ENCODE measurements at places on chromosomes 7 and 10. TPM values are rescaled to one million over a fixed set of nuclear protein-coding genes. Genes with fewer than 3 reads are reported as not detected.

The ZNF488 gene
- polyA plus RNA-seq, result not detected

- H3K4me1 ChIP-seq, result no peaks in the 10 kb centered on the region
- no peaks in the 10 kb centered on the region for H3K36me3 ChIP-seq
- H3K27ac ChIP-seq, result no peak overlapping the region
- no peaks in the 10 kb centered on the region for H3K27me3 ChIP-seq
- no peak overlapping the region for H3K4me3 ChIP-seq
These were observed 115.2 kb upstream of the PITRM1 start for GRCh38 chr10:3287572-3288445.

DNA sequence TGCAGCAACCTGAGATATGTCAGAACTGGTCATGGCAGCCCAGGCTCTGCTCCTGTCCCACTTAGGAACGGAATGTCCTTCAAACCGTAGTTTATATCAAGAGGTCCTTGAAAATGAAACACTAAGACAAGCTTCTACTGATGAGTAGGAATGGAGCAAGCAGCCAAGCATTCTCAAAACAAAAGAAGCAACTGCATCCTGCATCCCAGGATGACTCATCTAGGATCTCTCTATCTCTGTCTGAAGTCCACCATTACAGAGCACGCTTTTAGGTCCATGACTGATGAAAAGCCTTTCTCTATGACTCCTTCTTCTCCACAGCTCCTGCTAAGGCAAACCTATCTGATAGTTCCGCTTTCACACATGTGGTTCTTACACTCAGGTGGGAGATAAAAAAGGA lies 16.3 kb downstream of the MBL2 start:
- H3K4me3 ChIP-seq, result no peak overlapping the region
- H3K36me3 ChIP-seq, result no peaks in the 10 kb centered on the region
- no peak for DNase-seq
- H3K4me1 ChIP-seq, result peaks cover 46% of the 10 kb centered on the region
- no peak overlapping the region for H3K27ac ChIP-seq

GRCh38 chr7:45642044-45642443 lies 67.9 kb downstream of the ADCY1 start:
- H3K36me3 ChIP-seq, result no peaks in the 10 kb centered on the region
- H3K4me3 ChIP-seq, result no peak overlapping the region
- H3K27ac ChIP-seq, result no peak overlapping the region

GRCh38 chr10:13784067-13784466 lies 197.3 kb downstream of the PRPF18 start:
- H3K4me3 ChIP-seq, result no peak overlapping the region
- no peaks in the 10 kb centered on the region for H3K36me3 ChIP-seq
- no peak for DNase-seq
- H3K27ac ChIP-seq, result no peak overlapping the region
- H3K27me3 ChIP-seq, result no peaks in the 10 kb centered on the region

The CALML3 gene
- not detected for polyA plus RNA-seq

The PIK3AP1 gene
- 157 TPM for polyA plus RNA-seq

DNA sequence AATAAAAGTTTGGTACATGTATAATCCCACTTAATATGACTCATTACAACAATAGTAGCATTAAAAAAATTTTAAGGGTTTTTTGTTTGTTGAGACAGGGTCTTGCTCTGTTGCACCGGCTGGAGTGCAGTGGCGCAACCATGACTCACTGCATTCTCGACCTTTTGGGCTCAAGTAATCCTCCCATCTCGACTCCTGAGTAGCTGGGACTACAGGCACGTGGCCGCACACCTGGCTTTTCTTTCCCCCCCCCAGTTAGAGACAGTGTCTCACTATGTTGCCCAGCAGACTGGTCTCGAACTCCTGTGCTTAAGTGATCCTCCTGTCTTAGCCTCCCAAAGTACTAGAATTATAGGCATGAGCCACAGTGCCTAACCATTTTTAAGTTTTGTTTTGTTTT lies 40.7 kb downstream of the KMT2C start:
- no peak overlapping the region for H3K4me3 ChIP-seq
- no peak for DNase-seq
- H3K36me3 ChIP-seq, result peaks cover 2% of the 10 kb centered on the region
- peaks cover 3% of the 10 kb centered on the region for H3K4me1 ChIP-seq

DNA sequence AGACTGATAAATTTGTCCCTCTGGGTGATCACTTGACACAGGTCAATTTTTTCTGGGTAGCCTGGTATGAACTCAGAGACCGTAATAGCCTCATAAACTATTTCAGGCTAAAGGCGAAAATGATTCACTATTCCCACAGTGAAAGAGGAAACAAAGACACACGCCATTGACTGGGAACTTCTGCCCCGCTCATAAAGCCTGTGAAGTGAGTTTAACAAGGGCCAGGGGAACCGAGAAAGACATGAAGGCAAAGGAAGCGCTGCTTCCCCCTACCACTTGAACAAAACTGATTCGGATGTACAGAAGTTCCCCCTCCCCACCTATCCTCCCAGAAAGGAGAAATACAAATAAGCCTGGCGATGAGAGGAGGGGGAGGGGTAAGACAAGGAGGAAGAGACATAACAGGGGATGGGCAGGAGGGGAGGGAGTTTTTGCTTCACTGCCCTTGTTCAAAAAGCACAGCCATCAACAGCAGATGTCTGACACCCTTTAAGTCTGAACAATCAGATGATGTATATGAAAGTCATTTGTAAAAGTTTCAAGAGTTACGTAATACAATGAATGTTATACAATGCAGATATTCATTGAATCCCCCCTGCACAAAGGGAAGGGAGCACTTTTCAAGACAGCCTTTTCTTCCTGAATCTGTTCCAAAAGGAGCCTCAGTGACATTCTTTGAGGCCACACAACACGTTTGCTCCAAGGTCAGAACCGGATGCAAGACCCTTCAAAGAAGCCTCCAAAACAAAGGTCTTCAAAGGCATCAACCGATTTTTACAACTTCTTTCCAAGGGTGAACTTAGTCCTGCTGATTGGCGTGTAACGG lies 734 bp downstream of the ABCB4 start:
- H3K27ac ChIP-seq, result peak overlapping the region; percentile 18
- peaks cover 11% of the 10 kb centered on the region for H3K27me3 ChIP-seq
- H3K4me1 ChIP-seq, result peaks cover 26% of the 10 kb centered on the region
- peak overlapping the region; percentile 35 for H3K4me3 ChIP-seq

- H3K27ac ChIP-seq, result no peak overlapping the region
- H3K36me3 ChIP-seq, result no peaks in the 10 kb centered on the region
- no peak overlapping the region for H3K4me3 ChIP-seq
- peaks cover 20% of the 10 kb centered on the region for H3K4me1 ChIP-seq
- H3K27me3 ChIP-seq, result no peaks in the 10 kb centered on the region
These were observed 1.8 kb upstream of the KIF20B start for GRCh38 chr10:89699581-89700064.

The BAMBI gene
- 1.3 TPM for polyA plus RNA-seq

The ZNF32 gene
- 33.6 TPM for polyA plus RNA-seq

GRCh38 chr10:114544045-114544659 lies 113.9 kb downstream of the ABLIM1 start:
- DNase-seq, result no peak
- H3K36me3 ChIP-seq, result no peaks in the 10 kb centered on the region
- H3K4me1 ChIP-seq, result no peaks in the 10 kb centered on the region
- no peak overlapping the region for H3K4me3 ChIP-seq

The PTN gene
- polyA plus RNA-seq, result not detected

DNA sequence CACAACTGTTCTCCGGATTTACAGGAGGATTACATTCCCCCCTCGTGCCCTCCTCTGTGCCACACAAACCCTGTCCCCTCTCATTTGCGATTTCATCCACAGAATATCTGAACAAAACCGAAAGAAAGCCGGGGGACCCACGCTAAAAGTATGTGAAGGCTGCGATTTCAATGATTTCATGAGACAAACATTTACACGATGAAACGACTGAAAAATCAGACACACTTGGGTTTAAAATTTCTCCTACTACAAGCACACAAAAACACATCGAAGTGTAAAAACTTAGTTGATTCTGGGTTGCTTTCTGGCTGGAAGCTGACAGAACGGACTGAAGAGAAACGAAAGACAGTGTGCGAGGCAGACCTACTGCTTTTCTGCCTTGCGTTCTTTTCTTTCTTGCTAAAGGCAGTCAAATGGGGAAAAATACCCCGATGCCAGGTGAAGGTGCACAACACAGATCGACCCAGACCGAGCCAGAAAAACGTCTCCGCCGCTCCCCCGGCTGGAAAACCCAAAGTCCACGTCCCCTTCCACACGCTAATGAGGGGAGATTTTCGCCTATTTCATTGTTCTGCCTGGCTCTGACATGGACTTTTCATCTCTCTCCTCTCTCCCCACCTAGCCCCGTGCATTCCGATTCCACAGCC lies 1.2 kb downstream of the HIPK2 start:
- peaks cover 7% of the 10 kb centered on the region for H3K36me3 ChIP-seq
- DNase-seq, result no peak
- peaks cover 12% of the 10 kb centered on the region for H3K27me3 ChIP-seq
- peak overlapping the region; percentile 86 for H3K27ac ChIP-seq
- H3K4me3 ChIP-seq, result peak overlapping the region; percentile 89

DNA sequence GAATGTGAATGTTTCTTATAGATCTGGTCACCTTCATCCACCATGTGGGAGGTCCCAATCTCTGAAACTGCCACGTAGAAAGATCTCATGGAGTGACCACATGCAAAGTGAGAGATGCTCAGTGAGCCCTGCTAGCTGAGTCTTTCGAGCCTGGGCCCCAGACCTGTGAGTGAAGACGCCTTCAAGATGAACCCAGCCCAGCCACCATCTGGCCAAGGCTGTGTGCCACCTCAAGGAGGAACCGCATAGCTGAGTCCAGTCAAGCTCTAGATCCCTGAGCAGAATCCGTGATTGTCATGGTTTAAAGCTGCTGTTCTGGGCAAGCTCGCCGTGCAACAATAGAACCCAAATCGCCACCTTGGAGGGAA lies 20.2 kb upstream of the PPIF start:
- no peak overlapping the region for H3K27ac ChIP-seq
- no peak for DNase-seq
- no peak overlapping the region for H3K4me3 ChIP-seq
- peaks cover 46% of the 10 kb centered on the region for H3K4me1 ChIP-seq
- peaks cover 7% of the 10 kb centered on the region for H3K27me3 ChIP-seq

DNA sequence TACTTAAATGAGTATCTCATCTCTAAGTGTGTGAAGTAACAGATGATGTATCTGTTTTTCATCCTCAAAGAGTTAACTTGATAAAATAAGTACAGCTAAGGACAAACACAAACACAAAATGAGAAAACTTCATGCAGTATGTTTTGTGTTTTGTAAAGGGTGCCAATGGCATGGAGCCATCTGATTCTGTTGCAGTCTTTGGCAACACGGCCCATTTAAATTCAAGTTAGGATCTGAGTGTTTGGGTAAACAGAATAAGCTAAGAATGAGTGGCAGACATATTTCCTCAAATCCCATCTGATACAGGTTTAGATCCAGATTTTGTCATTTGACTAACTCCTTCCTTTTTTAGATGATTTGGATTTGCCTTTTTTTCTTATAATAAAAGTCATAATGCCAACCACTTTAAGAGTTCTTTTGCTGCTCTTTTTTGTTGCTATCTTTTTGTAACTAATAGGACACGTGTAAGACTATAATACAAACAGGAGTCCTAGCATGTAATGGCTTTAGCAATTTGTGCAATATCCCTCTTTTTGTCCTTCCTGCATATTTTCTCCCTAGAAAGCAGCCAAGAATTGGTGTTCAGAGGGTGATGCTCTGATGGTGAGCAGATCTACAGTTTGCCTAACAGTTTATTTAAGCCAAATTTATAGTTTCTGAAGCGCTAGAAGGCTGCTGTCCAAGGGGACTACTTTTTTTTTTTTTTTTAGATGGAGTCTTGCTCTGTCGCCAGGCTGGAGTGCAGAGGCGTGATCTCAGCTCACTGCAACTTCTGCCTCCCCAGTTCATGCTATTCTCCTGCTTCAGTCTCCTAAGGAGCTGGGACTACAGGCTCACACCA lies 18.9 kb upstream of the ACTA2 start:
- H3K36me3 ChIP-seq, result no peaks in the 10 kb centered on the region
- peaks cover 9% of the 10 kb centered on the region for H3K4me1 ChIP-seq
- no peak overlapping the region for H3K4me3 ChIP-seq
- no peak overlapping the region for H3K27ac ChIP-seq
- DNase-seq, result no peak

GRCh38 chr10:47287805-47288204 lies 12.2 kb upstream of the GDF10 start:
- peaks cover 19% of the 10 kb centered on the region for H3K4me1 ChIP-seq
- H3K27ac ChIP-seq, result no peak overlapping the region
- no peaks in the 10 kb centered on the region for H3K36me3 ChIP-seq

DNA sequence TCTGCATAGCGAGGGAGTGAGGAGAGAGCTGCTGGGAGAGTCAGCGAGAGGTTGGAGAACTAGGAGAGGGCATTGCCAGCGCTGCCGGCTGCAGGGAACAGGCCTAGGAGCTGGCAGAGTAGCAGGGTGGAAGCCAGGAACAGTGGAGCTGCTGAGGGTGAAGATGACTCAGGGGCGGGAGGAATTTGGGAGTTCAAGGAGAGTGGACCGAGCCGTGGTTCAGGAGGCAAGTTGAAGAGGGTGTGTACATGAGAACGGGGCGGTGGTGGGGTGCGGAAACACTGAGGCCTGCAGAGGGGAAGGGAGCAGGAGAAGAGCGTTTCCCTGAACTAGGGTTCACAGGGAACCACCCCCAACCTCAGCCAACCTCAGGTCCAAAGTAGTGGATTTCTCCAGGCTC lies 31.5 kb downstream of the HIF1AN start:
- no peaks in the 10 kb centered on the region for H3K36me3 ChIP-seq
- H3K4me3 ChIP-seq, result no peak overlapping the region
- H3K4me1 ChIP-seq, result peaks cover 4% of the 10 kb centered on the region
- DNase-seq, result no peak
- H3K27me3 ChIP-seq, result peaks cover 74% of the 10 kb centered on the region

Measured in CD14-positive monocyte (primary cell).